ENCODE measurements at places on chromosomes 6 and 20. TPM values are rescaled to one million over a fixed set of nuclear protein-coding genes. Genes with fewer than 3 reads are reported as not detected.

The SAPCD1 gene
- total RNA-seq, result 8.3 TPM

The CLPSL1 gene
- total RNA-seq, result not detected

The PRPH2 gene
- total RNA-seq, result 0.16 TPM

The HAO1 gene
- total RNA-seq, result not detected

The MUC22 gene
- total RNA-seq, result not detected

The RAB44 gene
- total RNA-seq, result 1.3 TPM

The DSP gene
- 4.2 TPM for total RNA-seq

The COL20A1 gene
- not detected for total RNA-seq

The LINC00237 gene
- not detected for total RNA-seq

The NRN1 gene
- total RNA-seq, result 70.3 TPM

The LCA5 gene
- total RNA-seq, result 5.7 TPM

The OR2J3 gene
- not detected for total RNA-seq

The APOBEC2 gene
- not detected for total RNA-seq

The TAP2 gene
- 9.3 TPM for total RNA-seq

The LHFPL5 gene
- total RNA-seq, result not detected

The PKHD1 gene
- 0.51 TPM for total RNA-seq

The GJA10 gene
- not detected for total RNA-seq

The UNC93A gene
- total RNA-seq, result not detected

The OGFRL1 gene
- total RNA-seq, result 59.5 TPM

The PFDN4 gene
- 127 TPM for total RNA-seq

The EPPIN gene
- total RNA-seq, result not detected

The C20orf204 gene
- 0.22 TPM for total RNA-seq

The SLC16A10 gene
- 7.2 TPM for total RNA-seq

The C20orf202 gene
- total RNA-seq, result not detected

The SLC22A16 gene
- not detected for total RNA-seq

The RIN2 gene
- total RNA-seq, result 71.3 TPM

The MUC21 gene
- not detected for total RNA-seq

The PSMB8 gene
- 61.4 TPM for total RNA-seq

The TFAP2A gene
- not detected for total RNA-seq

The TRIM26 gene
- total RNA-seq, result 32.6 TPM

The KHDC1L gene
- not detected for total RNA-seq

The BMP7 gene
- total RNA-seq, result 0.44 TPM

The LY6G6C gene
- not detected for total RNA-seq

The DLK2 gene
- not detected for total RNA-seq

The ULBP2 gene
- total RNA-seq, result 0.44 TPM

The CDYL gene
- 37.0 TPM for total RNA-seq

The TUBB1 gene
- not detected for total RNA-seq

The BNIP5 gene
- total RNA-seq, result not detected

The NRSN2 gene
- total RNA-seq, result 9.4 TPM
